ENCODE measurements at places on chromosomes 6 and 20. TPM values are rescaled to one million over a fixed set of nuclear protein-coding genes. Genes with fewer than 3 reads are reported as not detected.

SMIM26 gene
- 49.7 TPM for total RNA-seq

TRIM31 gene
- not detected for total RNA-seq

ASF1A gene
- total RNA-seq, result 31.0 TPM

EHMT2 gene
- total RNA-seq, result 65.1 TPM

C6orf141 gene
- 2.6 TPM for total RNA-seq

RIPPLY2 gene
- 8.0 TPM for total RNA-seq

RIMS4 gene
- total RNA-seq, result 25.8 TPM

CTCFL gene
- not detected for total RNA-seq

SNAP25 gene
- 79.8 TPM for total RNA-seq

COX4I2 gene
- total RNA-seq, result not detected

ETV7 gene
- total RNA-seq, result not detected

PHACTR3 gene
- total RNA-seq, result 20.1 TPM

GABRR1 gene
- total RNA-seq, result 0.09 TPM

MUC22 gene
- not detected for total RNA-seq

HLA-DRB5 gene
- total RNA-seq, result not detected

SNPH gene
- total RNA-seq, result 12.8 TPM

WFDC10B gene
- total RNA-seq, result not detected

PIM1 gene
- 10.6 TPM for total RNA-seq

EMILIN3 gene
- total RNA-seq, result 4.8 TPM

IL17A gene
- total RNA-seq, result not detected

RHAG gene
- total RNA-seq, result 0.64 TPM

RAET1E gene
- total RNA-seq, result not detected

ADGRF4 gene
- 0.18 TPM for total RNA-seq

CTAGE9 gene
- total RNA-seq, result not detected

COL9A3 gene
- total RNA-seq, result 3.8 TPM

MKKS gene
- 21.5 TPM for total RNA-seq

SEMG1 gene
- not detected for total RNA-seq

HLA-A gene
- total RNA-seq, result 38.9 TPM

ORC3 gene
- 52.4 TPM for total RNA-seq

EYA2 gene
- total RNA-seq, result 6.6 TPM

All from cerebellum (tissue), 4 donors.